ENCODE measurements at places on chromosomes 12 and 14.

GRCh38 chr12:99154216-99154982, 493.2 kb upstream of the GARIN6 start:
- DNase-seq = no peak

DNA sequence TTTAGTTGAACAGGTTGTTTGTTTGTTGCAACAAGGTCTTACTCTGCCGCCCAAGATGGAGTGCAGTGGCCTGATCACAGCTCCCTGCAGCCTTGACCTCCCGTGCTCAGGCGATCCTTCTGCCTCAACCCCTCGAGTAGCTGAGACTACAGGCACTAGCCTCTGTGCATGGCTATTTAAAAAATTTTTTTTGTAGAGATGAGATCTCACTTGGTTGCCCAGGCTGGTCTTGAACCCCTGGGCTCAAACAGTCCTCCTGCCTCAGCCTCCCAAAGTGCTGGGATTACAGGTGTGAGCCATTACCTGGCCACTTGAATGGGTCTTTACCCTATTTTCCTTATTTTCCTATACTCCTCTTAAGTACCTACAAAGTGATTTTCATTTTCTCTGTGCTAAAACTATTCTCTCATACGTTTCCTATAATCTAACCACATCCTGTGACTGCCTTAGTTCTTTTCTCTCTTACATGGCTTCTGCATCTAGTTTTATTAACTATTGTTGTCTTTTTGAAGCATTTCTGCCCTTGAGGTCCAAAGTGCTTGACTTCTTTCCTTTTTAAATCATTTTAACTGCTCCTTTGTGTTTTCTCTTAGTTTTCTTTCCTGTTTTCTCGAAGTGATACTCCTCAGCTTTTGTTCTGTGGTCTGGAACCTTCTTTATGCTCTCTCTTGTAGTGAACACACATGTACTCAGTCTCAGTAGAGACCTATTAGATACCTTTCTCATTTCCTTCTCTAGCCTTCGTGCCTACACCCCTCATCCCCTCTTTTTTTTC, 14.1 kb downstream of the GPX2 start:
- no peak for DNase-seq

DNA sequence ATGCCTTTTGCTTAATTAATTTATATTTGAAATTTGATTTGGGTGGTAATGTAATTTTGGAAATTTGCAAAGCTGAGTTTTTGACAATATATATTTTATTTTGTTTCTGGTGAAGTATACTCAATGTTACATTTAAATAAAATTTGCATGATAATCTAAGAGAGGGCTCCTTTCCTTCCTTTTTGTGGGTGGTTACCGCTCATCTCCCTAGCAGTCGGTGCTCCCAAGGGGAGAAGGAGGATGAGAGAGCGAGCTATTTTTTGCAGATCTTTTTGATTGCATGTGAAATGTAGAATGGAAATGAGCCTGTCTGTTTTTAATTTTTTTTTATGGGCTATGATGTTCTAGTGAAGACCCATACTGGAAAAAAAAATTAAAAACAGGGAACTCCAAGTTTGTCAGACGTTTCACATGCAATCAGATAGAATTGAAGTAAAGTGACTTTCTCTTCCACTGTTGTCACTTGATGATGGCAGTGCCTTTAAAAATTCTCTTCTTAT, 39.8 kb downstream of the MSRB3 start:
- no peak for DNase-seq

GRCh38 chr12:108638997-108639822, 5.5 kb upstream of the SELPLG start:
- no peak for DNase-seq

DNA sequence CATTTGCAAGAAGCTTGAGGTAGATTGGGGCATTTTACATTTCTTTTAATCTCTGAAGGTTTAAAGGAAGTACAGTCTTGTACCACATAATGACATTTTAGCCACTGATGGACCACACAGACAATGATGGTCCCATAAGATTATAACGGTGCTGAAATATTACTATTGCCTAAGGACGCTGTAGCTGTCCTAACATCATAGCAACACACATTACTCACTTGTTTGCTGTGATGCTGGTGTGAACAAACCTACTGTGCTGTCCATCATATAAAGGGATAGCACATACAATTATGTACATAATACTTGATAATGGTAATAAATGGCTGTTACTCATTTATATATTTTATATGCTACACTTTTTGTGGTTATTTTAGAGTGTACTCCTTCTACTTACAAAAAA, 127.1 kb upstream of the CPNE8 start:
- DNase-seq = no peak

- DNase-seq = no peak
Measured at GRCh38 chr12:65019696-65020234, 101.3 kb downstream of the WIF1 start.

DNA sequence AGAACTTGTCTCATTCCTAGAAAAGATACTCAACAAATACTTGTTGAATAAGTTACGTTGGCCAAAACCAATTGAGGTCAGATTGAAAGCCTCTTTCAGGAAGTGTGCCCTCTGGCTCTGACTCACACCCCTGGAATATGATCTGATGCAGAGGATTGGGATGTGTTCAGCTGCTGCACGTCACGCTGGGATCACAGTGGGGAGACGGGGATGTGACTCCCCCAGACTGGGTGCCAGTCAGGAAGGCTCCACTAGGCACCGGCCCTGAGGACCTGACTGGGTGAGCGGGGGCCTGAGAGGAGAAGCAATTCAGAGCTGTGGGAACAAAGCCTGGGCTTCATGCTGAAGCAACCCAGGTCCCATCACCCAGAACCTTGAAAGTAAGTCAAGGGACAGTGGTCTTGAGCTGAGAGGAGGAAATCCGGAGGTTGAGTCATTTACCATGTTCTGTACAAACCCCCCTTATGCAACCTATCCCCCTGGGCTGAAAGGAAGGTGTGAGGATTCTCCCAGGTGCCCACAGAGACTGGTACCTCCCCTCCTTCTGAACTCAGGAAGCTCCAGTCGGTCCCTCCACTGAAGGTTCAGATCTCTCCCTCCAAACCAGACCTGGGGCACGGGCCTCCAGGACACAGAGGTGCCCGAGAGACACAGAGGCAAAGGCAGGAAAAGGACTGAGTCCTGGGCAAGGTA, 3.9 kb downstream of the CEBPE start:
- DNase-seq = no peak

DNA sequence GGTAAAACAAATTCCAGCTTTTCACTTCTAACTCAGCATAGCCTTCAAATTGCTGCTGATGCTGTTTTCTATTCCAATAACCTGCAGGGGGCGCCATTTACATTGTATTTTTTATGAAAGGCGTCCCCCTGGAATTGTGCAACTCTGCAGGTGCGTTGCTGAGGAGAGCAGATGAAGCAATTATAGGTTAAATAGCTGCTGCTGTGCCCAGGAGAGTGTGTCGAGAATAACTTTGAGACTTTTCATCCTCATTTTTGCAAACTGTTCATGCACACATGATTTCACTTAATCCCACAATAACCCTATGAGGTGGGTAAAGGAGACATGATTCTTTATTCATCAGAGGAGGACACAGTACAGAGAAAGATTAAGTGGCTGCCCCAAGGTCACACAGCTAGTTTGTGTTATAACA, 75.7 kb downstream of the MYRFL start:
- DNase-seq = peak; percentile 68

- DNase-seq = no peak
Measured at GRCh38 chr12:70645494-70646317, 8.5 kb upstream of the PTPRB start.

- DNase-seq = no peak
Measured at GRCh38 chr12:133231001-133231400, 4.7 kb downstream of the ANHX start.

DNA sequence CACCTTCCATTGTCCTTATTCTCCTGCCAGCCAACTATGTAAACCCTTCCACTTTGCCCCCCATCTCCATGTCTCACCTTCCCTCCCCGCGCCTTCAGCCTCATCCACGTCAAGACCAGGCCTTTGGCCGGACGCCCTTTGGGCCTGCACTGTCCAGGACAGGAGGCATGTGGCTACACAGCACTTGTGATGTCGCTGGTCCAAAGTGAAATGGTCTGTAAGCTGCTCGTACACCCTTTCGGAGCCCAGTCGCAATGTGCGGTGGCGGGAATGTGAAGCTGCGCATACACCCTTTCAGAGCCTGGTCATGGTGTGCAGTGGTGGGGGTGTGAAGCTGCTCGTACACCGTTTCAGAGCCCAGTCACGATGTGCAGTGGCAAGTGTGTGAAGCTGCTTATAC, 247.9 kb upstream of the RGS6 start:
- DNase-seq = no peak

GRCh38 chr12:76948879-76949278, 70.1 kb upstream of the CSRP2 start:
- DNase-seq = no peak

GRCh38 chr14:30840086-30840779, 34.1 kb upstream of the COCH start:
- DNase-seq = no peak

GRCh38 chr14:27184427-27184826, 586.6 kb upstream of the NOVA1 start:
- DNase-seq = no peak

- no peak for DNase-seq
Measured at GRCh38 chr12:106754331-106754730, 20.2 kb upstream of the RIC8B start.

GRCh38 chr12:52687497-52688385, 7.5 kb upstream of the KRT1 start:
- no peak for DNase-seq

- peak; percentile 51 for DNase-seq
Measured at GRCh38 chr12:126874427-126875026, 1392.4 kb upstream of the TMEM132C start.

GRCh38 chr12:53501615-53502181, 615 bp downstream of the TARBP2 start:
- no peak for DNase-seq

DNA sequence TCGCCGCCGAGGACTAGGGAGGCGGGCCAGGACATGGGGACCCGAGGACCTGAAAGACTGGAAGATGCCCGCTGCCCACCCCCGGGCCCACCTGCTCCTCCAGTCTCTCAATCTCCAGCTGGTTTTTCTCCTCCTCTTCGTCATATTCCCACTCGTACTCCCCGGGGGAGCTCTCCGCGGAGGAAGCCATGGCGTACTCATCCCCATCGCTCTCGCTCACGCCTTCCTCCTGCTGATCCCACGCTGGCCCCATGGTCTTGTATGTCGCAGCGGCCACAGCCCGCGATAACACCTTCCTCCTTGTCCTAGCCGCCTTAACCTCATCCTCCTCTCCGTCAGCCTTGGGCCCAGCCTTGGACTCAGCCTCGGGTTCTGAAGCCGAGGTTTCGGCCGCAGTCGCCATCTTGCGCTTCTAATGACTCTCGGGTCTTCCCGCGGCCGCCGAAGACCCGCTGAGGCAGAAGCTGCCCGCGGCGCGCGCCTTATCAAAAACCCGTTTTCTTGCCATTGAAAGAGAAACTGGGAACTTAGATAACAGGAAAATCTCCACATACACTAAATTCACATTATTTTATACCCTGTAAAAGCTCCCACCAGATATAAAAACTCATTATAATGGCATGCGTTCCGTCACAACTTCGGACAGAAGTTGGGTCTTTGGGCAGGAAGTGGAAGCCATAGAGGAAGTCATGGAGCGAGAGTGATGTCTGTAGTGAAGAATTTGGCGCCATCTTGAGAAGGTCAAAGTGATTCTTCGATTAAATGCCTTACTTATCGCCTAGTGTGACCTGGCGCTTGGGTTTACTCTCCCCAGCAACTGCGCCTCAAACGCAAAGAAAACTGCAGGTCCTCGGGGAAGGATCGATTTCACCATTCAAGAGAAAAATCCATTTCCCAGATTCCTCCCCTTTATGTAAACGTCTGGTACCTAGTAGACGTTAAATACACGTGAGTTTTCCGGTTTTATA, at the start of gene SART3:
TSS of gene SART3 (minus strand) at position 422 of the 968 bp plus-strand sequence. CDS start at position 403, 19 bp downstream.
- peak; percentile 81 for DNase-seq

GRCh38 chr12:3821441-3821840, 51.8 kb downstream of the PARP11 start:
- DNase-seq = no peak

DNA sequence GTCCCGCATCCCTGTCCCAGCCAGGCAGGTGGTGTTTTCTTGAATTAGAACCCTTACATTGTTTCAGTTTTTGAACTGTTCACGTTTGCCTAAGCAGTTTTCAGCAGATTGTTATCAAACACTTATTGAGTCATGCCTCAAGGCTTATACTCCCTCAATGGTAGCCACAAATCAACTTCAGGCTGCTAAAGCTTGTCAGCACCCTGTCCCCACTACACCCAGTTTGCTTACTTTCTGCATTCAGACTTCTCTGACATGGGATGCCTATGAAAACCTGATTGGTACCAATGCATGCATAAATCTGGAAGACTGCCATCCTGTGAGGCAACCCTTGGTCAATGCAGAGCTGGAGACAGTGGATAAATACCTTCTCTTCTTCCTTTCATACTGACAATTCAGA, 225.4 kb downstream of the BTG1 start:
- DNase-seq = no peak
